ENCODE measurements at places on chromosomes 11 and 22. TPM values are rescaled to one million over a fixed set of nuclear protein-coding genes. Genes with fewer than 3 reads are reported as not detected.

DNA sequence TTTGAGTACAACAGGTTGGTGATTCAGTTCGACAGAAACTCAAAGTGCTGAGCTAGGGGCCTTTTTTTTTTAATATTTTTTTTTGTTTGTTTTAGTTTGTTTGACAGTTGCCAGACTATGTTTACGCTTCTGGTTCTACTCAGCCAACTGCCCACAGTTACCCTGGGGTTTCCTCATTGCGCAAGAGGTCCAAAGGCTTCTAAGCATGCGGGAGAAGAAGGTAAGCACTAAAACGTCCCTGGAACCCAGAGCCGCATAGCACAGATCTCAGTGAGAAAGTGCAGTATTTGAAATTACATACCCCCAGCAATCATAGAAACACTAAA, 649 bp downstream of the PRRG4 start:
- DNase-seq: no peak

DNA sequence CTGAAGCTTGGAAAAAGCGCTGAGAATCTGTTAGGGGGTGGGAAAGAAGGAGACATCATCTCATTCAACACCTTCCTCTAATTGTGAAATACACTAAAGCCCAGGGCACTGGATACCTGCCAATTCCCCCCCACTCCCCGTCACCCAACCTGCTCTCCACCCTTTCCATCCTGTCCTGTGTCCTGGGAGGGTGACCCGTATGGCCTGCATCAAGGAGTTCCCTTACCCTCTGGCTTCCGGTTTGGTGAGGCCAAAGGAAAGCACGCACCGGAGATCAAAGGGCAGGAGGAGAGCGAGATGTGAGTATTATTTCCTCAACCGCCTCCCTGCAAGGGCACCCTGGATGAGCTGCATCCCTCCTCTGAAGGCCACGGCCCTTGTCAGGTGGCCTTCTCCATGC, 65.0 kb upstream of the PTPRJ start:
- no peak for DNase-seq

DNA sequence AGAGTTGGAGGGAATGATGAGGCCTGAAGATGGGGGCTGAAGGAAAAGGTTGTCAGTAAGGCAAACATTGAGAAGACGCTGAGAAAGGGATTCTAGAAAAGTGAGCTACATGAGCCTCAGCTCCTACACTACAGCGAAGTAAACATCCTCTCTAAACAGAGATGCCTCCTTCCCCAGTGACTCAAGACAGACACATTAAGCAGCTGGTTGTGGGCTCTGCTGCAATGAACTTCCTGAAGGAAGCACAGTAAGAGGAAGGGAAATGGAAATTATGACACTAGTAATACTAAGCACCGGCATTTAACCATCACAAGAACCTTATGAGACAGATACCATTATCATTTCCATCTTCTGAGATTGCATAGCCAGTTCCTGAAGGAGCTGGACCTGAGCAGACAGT, 190.5 kb downstream of the C11orf87 start:
- no peak for DNase-seq

DNA sequence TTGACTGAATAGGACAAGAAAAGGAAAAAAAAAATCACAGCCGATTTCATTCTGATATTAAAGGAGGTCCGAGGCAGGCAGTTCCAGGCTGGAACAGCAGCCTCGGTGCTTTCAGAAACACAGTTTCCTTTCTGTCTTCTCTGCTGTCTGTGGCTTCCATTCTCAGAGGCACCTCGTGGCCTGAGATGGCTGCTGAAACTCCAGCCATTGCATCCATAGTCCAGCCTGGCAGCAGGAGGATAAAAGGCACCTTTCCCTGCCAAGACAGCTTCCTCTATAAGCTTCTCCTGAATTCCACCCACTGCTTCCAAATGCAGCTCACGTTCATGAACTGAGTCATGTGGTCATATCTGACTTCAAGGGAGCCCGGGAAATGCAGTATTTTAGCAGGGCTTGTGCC, 390.5 kb downstream of the TBC1D22A start:
- no peak for DNase-seq

GRCh38 chr11:132853886-132854285, 678.4 kb downstream of the OPCML start:
- no peak for DNase-seq

DNA sequence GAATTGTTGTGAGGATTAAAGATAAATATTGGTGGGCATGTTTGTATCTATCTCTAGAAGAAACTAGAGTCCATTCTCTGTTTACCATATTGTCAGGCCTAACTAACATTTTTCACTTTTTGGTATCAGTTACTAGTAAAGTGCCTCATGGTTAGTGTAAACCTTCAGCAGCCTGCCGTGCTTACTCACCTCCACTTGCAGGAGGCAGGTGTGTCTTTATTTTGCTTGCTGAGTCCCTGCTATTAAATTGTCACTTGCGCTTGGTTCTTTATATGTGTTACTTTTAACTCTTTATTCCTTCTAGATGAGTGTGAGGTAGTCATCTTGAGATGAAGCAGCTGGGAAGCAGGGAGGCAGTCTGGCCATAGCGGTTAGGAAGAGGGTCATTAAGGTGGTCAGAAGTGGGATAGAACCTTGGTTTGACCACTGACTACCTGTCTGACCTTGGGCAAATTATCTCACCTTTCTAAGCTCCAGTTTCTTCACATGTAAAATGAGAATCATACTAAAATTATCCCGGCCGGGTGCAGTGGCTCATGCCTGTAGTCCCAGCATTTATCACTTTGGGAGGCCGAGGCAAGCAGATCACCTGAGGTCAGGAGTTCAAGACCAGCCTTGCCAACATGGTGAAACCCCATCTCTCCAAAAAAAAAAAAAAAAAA, 21.2 kb downstream of the PPP6R3 start:
- DNase-seq: no peak

GRCh38 chr11:76077575-76078150, 128.6 kb downstream of the WNT11 start:
- DNase-seq: no peak

GRCh38 chr11:12221051-12221535, 110.7 kb downstream of the MICAL2 start:
- no peak for DNase-seq

GRCh38 chr22:43831561-43832392, 19.7 kb upstream of the EFCAB6 start:
- DNase-seq: no peak

- DNase-seq: no peak
These were observed 825 bp downstream of the SLC1A2 start for GRCh38 chr11:35418282-35419183.

- no peak for DNase-seq
These were observed 50.3 kb downstream of the TRIOBP start for GRCh38 chr22:37747080-37747714.

DNA sequence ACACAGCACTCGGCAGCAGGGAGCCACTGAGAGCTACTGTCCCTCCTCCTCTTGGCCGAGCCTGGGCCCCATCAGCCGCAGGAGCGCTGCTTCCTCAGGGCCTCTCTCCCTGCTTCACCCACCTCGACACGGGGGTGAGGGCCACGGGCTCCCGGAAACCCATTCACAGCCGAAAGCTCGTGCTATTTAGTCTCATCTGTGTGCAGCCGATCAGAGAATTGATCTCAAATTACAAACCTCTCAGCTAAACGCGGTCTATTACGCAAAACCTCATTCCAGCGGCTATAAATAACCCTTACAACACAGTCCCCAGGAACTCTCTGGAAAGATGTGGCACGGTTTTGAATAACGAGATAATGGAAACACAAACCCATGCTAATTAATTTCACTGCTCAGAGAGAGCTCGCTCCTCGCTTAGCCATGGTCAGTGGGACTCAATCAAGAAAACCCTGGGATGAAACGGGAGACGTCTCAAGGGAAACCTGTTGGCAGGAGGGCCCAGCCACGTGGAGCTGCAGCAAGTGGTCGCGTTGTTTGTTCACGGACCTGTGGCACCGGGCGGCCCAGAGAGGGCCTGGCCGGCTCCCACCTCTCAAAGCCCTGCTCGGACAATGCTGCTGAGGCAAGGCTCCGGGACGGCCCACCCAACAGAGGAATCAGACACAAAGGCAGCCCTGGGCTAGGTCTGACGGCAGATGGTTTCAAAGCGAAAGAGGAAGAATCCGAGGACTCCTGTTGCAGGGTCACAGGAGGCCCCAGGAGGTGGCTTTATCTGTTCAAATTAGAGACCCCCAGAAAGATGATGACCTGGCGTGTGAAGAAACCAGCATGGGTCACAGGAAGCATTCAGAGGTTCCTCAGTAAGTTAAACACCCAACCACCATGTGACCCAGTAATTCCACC, 210.5 kb downstream of the CTTN start:
- DNase-seq: no peak

DNA sequence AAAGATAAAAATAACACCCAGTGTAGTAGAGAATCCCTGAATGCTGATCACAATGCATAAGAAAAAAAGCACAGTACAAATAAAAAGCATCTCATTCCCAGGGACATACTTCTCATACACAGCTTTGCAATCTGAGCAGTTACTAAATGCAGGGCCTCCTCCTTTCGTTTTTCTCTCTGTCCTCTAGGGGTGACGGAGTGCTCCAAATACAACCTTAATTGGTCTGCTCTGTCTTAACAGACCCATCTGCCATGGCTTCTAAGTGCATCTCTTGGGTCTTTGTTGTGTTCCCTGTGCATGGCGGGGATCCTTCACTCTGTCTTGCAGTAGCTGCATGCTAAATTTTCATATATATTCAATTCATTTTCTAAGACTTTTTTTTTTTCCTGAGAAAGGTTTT, 1114.2 kb upstream of the RAG2 start:
- DNase-seq: no peak

DNA sequence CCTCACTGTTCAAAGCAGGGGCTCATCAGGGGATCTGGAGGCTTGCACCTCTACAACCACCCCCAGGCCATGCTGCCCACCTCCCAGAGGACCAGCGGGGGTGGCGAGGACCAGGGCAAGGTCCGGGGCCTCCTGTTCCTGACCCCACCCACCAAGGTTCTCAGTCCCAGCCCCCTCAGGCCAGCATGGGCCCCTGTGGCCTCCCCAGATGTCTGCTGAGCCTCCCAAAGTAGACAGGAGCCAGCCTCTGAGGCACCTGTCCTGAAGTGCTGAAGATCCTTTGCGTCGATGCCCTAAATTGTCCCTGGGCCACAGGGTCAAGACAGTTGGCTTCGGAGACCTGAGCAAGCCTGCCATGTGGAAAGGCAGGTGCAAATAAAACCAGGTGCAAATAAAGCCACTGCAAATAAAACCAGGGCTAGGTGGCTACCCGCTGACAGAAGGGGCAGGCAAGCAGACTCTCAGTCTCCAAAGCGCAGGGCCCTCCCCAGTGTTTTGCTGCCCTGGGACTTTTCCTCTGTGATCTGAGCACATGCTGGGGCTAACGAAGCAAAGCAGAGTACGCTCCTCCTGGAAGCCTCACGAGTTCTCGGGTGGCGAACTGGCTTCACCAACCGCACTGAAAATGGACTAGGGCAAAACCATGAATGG, 22.4 kb upstream of the ARFGAP3 start:
- DNase-seq: no peak

- no peak for DNase-seq
These were observed at the start of gene DEUP1 for GRCh38 chr11:93330446-93330984. Gene DEUP1 (plus strand): TSS chr11:93330742. CDS start chr11:93332260, 1,518 bp downstream.

DNA sequence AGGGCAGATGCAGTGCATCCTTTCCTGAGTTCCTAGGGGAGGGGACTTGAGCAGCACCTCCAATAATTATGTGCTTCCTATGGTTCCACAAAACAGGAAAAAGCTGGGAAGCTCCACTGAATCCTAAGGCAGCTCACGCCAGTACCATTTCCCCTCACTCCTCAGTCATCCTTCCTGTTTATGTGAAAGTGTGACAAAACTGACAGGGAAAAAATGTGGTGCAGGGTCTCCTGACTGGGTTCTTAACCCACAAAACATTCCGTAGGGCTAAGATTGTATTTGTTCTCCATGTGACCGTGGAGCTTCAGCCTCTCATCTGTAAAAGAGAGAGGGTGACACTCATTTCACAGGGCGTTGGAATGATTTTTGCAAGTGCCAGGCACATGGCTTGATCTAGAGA, 12.2 kb upstream of the LYVE1 start:
- DNase-seq: no peak

DNA sequence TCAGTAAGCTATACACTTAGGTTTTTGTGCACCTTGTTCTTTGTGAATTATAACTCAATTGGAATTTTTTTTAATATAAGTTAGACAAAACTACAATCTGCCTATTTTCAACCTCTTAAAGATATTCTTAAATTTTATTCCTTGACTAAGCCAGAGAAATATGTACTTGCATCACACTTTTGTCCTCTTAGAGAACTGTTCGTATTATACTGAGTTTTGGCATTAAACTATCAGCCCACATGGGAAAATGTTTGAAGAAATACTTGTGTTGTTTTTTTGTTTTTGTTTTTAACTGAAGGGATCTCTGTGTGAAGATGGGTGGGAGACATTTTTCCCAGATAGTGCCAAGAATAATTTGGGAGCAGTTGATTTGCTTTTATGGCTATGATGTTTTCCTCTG, 25.3 kb downstream of the CEP295 start:
- DNase-seq: no peak

DNA sequence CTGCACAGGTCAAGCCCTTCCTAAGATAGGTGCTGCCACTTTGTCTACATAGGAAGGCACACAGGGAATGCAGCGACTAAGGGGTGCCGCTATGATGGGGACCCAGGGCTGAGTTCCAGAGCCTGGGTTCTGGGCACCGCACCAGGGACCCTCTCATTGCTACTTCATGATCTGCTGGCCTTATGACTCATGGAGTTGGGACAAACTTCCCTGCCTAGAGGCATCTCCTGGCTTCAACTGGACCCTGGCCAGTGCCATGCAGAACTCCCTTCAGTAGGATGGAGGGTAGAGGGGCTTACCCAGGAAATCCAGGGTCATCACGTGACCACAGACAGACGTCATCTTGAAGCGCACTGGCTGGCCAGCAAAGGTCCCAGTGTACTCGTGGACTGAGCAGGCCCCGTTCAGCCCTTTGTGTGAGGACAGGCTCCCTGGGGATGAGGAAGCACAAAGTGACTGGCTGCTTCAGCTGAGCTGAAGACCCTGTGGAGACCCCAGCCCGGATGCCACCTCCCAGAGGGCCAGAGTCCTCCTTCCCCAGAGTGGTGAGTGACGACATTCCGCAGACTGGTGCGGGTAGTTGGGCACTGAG, 8.4 kb downstream of the TOP3B start:
- no peak for DNase-seq

GRCh38 chr22:22818861-22819855, 68.5 kb upstream of the IGLL5 start:
- no peak for DNase-seq

GRCh38 chr22:38112381-38112780, 1.9 kb upstream of the BAIAP2L2 start:
- DNase-seq: no peak

- no peak for DNase-seq
These were observed 59.8 kb upstream of the CD82 start for GRCh38 chr11:44505581-44506054.

DNA sequence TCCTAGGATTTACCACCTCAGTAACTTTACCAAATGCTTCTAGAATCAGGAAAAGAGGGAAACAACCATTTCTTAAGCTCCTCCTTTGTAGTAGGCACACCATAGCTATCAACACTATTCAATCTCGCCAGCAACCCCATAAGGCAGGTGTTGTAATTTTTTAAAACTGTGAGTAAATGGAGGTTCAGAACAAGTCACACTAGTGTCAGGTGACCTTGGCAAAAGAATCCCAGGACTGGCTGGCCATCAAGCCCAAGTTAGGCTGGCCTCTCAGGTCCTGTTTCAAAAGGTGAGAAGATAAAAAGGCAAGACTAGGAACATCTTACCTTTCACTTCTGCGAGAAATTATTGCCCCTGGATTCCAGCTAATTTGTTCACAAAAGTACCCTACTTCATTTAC, 713 bp downstream of the TOP3B start:
- DNase-seq: no peak

ASRGL1 gene
- total RNA-seq: 6.5 TPM

RCOR2 gene
- 0.13 TPM for total RNA-seq

SCGB1A1 gene
- total RNA-seq: not detected

GTSE1 gene
- 27.4 TPM for total RNA-seq

TEAD1 gene
- 0.89 TPM for total RNA-seq

PEX26 gene
- 59.3 TPM for total RNA-seq
